ENCODE measurements at places on chromosomes 7 and 10.

- no peak for DNase-seq
Measured at GRCh38 chr7:31017032-31017675, 35.0 kb upstream of the ADCYAP1R1 start.

- DNase-seq: no peak
Measured at GRCh38 chr10:28965937-28966336, 288.6 kb downstream of the BAMBI start.

DNA sequence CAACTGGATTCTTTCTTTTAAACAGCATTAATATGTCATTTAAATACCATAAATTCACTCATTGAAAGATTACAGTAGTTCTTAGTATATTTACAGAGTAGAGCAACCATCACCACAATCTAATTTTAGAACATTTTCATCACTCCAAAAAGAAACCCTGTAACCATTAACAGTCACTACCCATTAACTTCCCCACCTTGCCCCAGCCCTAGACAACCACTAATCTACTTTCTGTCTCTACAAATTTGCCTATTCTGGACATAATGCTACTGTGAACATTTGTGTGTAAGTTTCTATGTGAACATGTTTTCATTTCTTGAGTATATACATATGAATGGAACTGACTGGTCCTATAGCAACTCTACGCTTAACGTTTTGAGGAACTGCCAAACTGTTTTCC, 42.4 kb downstream of the P4HA1 start:
- DNase-seq: no peak

GRCh38 chr10:44385696-44386441, 972 bp upstream of the CXCL12 start:
- DNase-seq: no peak

Data from NCI-H187 (cell line).